Right cardiac atrium (tissue), 5 donors: ENCODE measurements at places on chromosomes 12 and 14. TPM values are rescaled to one million over a fixed set of nuclear protein-coding genes. Genes with fewer than 3 reads are reported as not detected.

DNA sequence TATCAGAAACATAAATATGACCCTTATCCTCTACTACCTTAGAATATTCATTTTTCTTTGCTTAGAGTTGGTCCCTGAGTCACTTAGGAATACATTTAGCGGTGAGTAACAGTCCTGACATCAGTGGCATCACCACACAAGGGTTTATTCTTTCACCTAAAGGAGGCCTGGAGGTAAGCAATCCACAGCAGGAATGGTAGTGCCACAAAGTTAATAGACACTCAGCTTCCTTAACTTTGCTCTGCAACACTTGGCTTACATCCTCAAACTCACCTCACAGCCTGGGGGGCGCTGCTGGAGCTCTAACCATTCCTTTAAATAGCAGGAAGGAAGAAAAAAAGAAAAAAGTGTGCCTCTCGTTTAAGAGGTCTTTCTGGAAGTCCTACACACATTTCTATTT, 29.1 kb downstream of the BBOF1 start:
- DNase-seq = no peak

DNA sequence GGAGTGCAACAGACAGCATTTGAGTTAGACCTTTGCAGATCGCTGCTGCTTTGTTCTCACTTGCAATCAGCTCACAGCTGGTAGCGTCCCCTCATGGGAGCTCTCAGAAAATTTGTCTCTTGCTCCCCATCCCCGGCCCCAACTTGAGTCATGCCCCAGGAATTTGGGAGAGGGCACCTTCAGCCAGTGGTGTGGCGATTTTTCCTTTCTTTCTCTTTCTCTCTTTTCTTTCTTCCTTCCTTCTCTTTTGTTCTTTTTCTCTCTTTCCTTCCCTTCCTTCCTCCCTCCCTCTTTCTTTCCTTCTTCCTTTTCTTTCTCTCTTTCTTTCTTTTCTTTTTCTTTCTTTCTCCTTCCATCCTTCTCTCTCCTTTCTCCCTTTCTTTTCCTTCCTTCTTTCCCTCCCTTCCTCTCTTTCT, 34.2 kb upstream of the MAP1LC3B2 start:
- DNase-seq = no peak

- peak; percentile 78 for DNase-seq
Measured at GRCh38 chr14:60151715-60152114, 13.5 kb downstream of the DHRS7 start.

Gene LALBA
- total RNA-seq = not detected

Gene HOXC12
- total RNA-seq = not detected

Gene CELA1
- total RNA-seq = not detected

DNA sequence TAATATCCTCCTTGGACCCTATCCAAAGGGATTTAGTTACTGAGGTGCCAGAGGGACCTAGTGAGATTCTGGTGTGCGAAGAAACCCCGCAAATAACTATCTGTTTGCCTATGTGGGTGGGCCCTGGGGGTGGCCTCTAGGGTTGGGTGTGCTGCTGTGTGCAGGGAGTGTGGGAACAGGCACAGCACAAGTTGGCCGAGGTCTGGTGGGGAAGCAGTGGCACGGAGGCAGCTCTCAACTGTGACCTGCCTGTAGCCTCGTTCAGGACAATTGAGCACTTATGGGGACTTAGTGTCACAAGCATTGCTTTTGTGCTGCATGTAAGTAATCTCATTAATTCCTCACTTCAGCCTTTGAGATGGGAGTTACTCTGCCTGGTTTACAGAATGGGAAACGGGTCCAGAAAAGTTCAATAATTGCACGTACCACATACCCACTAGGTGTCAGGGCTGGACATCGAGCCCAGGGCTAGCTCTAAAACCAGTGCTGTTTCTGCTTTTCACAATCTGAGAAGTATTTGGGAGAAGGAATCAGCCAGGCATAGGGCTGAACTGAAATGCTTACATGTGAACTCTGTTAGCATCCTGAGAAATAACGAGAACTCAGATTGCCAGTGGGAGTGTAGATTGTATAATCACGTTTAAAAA, 58.8 kb downstream of the TECPR2 start:
- DNase-seq = no peak

GRCh38 chr12:107668320-107669098, 17.1 kb upstream of the PWP1 start:
- DNase-seq = no peak

Gene SERPINA12
- not detected for total RNA-seq

DNA sequence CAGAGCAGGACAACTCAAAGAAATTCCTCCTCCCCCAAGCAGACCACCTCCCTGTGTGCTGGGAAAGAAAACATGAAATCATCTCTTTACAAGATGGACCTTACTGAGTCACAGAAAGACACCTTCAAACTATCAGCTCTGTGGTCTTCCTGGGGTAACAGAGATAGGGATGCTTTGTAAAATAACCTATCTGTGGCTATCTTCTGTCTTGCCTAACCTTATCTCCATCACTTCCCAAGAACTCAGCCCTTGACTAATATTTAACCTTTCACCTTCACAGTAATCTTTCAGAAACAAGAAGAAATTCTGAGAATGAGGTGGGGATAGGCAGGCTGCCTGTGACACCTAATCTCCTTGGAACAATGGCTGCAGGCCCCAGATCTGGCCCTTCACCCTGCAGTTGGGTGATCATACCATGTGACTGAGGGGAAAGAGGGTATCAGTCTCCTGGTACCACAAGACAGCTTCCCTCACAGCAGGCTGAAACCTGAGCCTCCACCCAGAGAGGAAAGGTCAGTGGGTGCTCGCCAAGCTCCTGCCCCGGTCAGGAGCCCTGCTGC, 27.4 kb upstream of the CEBPE start:
- no peak for DNase-seq

- no peak for DNase-seq
Measured at GRCh38 chr12:64039281-64039871, 182.7 kb downstream of the KICS2 start.
